ENCODE measurements at places on chromosomes 1 and 21. TPM values are rescaled to one million over a fixed set of nuclear protein-coding genes. Genes with fewer than 3 reads are reported as not detected.
A peak's percentile ranks its signal among the peaks of the same experiment; 100 is the strongest.

EDARADD gene
- not detected for total RNA-seq

ITLN2 gene
- not detected for total RNA-seq

DNA sequence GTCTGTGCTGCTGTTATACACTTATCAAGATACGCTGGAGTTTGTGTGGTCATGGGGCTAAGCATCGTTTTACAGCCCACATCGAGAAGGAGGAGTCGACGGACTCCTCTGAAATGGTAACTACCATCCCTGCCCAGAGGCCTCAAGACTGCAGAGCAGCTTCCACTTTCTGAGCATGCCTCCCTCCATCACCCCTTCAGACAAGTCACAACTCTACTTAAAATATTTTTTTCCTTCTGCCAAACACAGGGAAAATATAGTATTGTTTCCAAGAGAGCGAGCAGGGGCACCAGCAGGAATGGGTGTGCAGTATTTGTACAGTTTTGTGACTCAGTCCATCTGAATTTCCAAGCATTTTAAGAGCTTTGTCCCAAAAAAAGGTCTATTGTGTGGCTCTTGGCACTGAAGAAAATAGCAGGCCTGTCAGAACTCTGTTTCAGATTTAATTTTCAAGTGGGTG, 14.1 kb downstream of the EVA1C start:
- H3K4me1 ChIP-seq = peaks cover 28% of the 10 kb centered on the region
- H3K4me3 ChIP-seq = peak overlapping the region; percentile 21
- DNase-seq = no peak
- no peaks in the 10 kb centered on the region for H3K27me3 ChIP-seq
- no peaks in the 10 kb centered on the region for H3K36me3 ChIP-seq

DNA sequence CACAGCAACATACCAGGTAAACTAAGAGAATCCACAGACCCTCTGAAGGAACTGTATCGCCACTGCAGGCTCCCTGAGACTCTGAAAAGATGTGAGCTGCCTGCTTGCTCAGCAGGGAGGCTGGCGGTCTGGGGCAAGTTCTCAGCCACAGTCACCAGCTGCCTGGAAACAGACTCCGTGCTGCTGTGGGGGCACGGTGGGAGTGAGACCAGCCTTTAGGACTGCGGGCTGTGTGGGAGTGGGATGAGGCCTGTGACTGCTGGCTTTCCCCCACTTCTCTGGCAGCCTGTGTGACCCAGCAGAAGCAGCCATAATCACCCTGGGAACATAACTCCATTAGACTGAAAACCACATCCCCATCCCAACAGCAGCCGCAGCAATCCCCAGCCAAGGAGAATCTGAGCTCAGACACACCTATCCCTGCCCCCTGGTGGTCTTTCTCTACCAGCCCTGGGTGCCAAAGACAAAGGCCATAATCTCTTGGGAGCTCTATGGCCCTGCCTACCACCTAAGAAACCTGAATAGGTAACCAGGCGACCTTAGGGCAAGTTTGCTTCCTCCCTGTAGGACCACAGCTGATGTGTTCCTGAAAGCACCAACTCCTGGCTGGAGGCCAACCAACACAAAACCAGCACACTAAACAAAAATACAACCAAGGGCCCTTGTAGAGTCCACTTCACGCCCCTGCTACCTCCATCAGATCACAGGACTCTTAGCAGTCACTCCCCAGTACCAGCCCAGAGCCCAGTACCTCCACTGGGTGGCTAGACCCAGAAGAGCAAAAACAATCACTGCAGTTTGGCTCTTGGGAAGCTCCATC, 151.5 kb downstream of the SMYD3 start:
- no peaks in the 10 kb centered on the region for H3K4me1 ChIP-seq
- no peak overlapping the region for H3K4me3 ChIP-seq
- no peaks in the 10 kb centered on the region for H3K36me3 ChIP-seq

GRCh38 chr1:182974506-182975191, 21.7 kb upstream of the SHCBP1L start:
- H3K36me3 ChIP-seq = no peaks in the 10 kb centered on the region
- no peaks in the 10 kb centered on the region for H3K4me1 ChIP-seq
- no peaks in the 10 kb centered on the region for H3K27me3 ChIP-seq
- DNase-seq = no peak
- H3K27ac ChIP-seq = no peak overlapping the region
- H3K4me3 ChIP-seq = no peak overlapping the region

DNA sequence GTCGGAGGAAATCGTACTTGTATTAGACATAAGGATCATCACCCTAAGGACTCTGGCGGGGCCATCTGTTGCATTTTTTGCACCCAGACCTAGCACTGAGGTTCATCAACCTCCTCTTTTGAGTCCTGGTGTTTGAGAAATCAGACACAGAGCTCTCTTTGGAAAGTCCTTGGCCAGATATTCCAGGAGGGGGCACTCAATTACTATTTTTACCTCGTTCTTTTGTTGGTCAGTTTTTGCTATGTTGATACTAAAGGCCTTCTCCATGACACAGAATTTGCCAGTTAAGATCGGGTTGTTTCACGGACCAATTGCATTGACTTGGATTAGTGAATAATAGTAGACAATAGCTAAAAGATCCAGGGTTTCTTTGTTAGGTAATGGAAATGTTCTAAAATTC, 711.2 kb downstream of the KCNT2 start:
- no peaks in the 10 kb centered on the region for H3K27me3 ChIP-seq
- DNase-seq = no peak
- no peak overlapping the region for H3K27ac ChIP-seq
- H3K36me3 ChIP-seq = no peaks in the 10 kb centered on the region
- peaks cover 31% of the 10 kb centered on the region for H3K4me1 ChIP-seq

DNA sequence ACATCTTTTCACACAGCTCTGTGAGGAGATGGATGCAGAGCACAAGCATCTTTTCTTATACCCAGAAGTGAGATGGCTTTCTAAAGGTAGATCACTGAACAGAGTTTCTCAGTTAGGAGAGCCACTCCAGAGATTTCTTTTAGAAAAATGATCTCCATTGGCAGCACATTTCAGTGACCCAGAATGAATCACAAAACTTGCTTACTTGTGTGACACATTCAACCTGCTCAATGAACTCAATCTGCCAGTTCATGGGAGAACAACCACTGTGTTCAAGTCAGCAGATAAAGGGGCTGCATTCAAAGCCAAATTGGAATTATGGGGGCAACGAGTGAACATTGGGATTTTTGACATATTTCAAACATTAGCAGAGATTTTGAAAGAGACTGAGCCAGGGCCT, 78.3 kb downstream of the UCHL5 start:
- H3K27ac ChIP-seq = no peak overlapping the region
- no peak for DNase-seq
- H3K4me3 ChIP-seq = no peak overlapping the region
- no peaks in the 10 kb centered on the region for H3K36me3 ChIP-seq

DNA sequence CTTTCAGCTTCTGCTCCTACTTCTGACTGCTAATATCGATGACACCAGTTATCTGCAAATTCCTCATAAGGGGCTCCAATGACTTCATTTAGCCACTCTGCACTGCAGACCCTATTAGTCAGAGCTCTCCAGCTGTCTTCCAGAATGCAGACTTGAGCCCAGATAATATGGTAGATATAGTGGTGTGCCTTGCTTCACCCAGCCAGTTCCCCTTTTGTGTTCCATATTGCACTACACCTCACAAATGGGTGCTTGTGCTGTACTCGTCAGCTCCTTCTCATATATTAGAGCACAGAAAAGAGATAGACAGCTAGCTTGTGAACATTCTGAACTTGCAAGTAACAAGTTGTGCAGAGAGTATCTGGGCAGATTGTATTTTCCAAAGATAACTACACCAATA, 23.7 kb upstream of the COG2 start:
- H3K27me3 ChIP-seq = no peaks in the 10 kb centered on the region
- no peak overlapping the region for H3K27ac ChIP-seq
- H3K36me3 ChIP-seq = no peaks in the 10 kb centered on the region
- H3K4me3 ChIP-seq = no peak overlapping the region
- no peaks in the 10 kb centered on the region for H3K4me1 ChIP-seq
- DNase-seq = no peak

GRCh38 chr1:170776777-170777176, 112.8 kb downstream of the PRRX1 start:
- DNase-seq = no peak
- H3K27ac ChIP-seq = no peak overlapping the region
- no peaks in the 10 kb centered on the region for H3K27me3 ChIP-seq
- H3K36me3 ChIP-seq = no peaks in the 10 kb centered on the region
- no peaks in the 10 kb centered on the region for H3K4me1 ChIP-seq
- no peak overlapping the region for H3K4me3 ChIP-seq

- H3K4me1 ChIP-seq = no peaks in the 10 kb centered on the region
- no peak for DNase-seq
- H3K4me3 ChIP-seq = no peak overlapping the region
- no peak overlapping the region for H3K27ac ChIP-seq
These were observed 30.9 kb downstream of the LPAR3 start for GRCh38 chr1:84861988-84862644.

GRCh38 chr21:32520875-32521735, 64.2 kb downstream of the TCP10L start:
- H3K27ac ChIP-seq = no peak overlapping the region
- H3K4me1 ChIP-seq = peaks cover 63% of the 10 kb centered on the region
- H3K36me3 ChIP-seq = no peaks in the 10 kb centered on the region
- no peaks in the 10 kb centered on the region for H3K27me3 ChIP-seq

DNA sequence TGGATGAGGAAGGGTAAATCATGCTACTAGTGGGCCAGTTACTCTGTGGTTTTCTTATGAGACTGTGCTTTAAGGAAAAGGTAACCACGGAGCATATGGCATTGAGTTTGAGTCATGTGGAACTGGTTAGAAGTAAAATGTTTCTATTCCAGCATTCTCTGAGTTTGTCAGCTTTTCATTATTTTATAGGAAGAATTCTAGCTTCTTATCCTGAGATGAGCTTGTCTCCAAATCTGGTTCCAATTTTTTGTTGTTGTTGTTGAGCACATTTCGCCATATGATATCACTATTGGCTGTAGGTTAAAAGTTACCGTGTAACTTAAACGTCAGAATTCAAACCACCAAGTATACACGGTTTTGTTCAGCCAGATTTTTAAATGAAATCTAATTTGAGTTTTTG, 69.9 kb downstream of the ATF6 start:
- no peak overlapping the region for H3K4me3 ChIP-seq
- no peak overlapping the region for H3K27ac ChIP-seq
- no peaks in the 10 kb centered on the region for H3K4me1 ChIP-seq
- H3K27me3 ChIP-seq = no peaks in the 10 kb centered on the region
- DNase-seq = no peak

DNA sequence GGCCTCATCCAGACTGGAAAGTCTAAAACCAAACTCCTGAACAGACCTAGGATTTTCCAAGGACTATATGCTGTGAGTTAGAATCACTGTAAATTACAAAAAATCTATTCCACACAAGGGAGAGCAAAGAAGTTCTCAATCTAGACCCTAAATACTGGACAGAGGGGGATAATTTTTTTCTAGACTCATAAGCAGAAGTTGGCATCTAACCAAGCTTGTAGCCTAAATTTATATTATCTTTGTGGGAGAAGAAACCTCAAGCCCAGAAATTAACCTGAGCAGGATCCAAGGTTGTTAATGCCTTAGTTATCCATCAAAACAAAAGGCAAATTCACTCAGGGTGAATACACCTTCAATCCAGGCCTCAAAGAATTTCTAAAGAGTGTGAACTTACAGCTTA, 290.2 kb downstream of the SMYD3 start:
- H3K36me3 ChIP-seq = no peaks in the 10 kb centered on the region
- no peaks in the 10 kb centered on the region for H3K4me1 ChIP-seq
- no peaks in the 10 kb centered on the region for H3K27me3 ChIP-seq
- H3K4me3 ChIP-seq = no peak overlapping the region
